ENCODE measurements at places on chromosomes 1 and 21. TPM values are rescaled to one million over a fixed set of nuclear protein-coding genes. Genes with fewer than 3 reads are reported as not detected.

The SLC2A5 gene
- 1.5 TPM for total RNA-seq

The MAP3K21 gene
- total RNA-seq: 0.94 TPM

The C1orf226 gene
- total RNA-seq: 0.14 TPM

The ADARB1 gene
- 11.9 TPM for total RNA-seq

The SH2D1B gene
- 0.47 TPM for total RNA-seq

The GPR61 gene
- total RNA-seq: 0.42 TPM

The NBPF20 gene
- total RNA-seq: 2.1 TPM

The SPRR2B gene
- not detected for total RNA-seq

The DNALI1 gene
- 1.3 TPM for total RNA-seq

The ITGB2 gene
- 134 TPM for total RNA-seq

The AK5 gene
- total RNA-seq: 0.71 TPM
